ENCODE measurements at places on chromosomes 11 and 22.

DNA sequence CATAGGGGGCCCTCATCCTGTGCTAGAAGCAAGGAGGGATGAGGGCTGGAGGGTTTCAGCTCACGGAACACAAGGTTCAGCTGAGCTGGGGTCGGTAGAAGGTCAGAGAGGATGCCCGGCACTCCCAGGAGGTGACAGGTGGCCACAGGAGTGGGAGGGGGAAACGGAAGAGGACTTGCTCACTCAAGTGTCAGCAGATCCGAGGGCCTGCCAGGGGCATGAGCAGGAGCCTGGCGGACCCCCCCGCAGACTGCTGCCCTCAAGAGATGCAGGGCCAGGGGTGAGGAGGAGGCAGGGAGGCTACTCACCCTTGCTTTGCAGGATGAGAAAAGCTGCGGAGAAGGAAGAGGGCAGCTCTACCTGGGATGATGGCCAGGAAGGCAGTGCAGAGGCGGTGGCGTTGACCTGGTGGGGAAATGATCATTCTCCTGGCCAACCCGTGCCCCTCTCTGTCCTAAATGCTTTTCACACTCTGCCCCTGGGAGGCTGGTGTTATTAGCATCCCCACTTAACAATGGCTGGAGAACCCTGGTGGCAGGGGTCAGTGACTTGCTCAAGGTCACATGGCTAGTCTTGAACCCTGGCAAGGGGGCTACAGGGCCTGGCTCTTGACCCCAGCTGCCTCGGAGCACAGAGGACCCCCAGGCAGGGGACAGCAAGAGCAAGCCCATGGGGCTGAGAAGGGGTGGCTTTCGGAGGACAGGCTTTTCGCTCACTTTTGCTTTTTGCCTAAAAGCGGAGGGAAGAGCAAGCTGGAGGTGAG lies 30.1 kb upstream of the CSNK1E start:
- DNase-seq, result no peak

DNA sequence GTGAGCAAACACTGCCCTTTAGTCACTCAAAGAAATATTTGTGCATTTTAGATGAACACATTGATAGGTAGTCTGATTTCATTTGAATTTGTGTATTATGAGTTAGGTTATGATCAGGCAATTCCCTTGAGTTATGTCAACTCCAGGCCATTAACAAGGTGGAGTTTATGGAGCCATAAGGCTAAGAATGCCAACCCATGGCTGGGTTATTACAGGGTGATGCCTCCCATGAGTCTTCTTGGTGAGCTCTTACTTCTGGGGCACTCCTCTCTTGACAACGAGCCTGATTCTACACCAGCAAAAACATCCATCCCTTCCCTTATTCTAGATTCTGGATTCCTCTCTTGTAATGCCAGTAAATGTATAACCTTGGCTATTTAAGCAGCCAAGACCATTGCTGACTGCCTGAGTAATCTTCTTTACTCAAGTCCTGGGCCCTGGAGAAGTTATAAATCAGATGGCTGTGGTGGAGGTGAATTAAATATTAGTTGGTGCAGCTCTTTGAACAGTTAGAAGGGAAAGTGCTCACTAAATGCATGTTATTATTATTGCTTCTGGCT lies 645.7 kb upstream of the TENM4 start:
- DNase-seq, result no peak

DNA sequence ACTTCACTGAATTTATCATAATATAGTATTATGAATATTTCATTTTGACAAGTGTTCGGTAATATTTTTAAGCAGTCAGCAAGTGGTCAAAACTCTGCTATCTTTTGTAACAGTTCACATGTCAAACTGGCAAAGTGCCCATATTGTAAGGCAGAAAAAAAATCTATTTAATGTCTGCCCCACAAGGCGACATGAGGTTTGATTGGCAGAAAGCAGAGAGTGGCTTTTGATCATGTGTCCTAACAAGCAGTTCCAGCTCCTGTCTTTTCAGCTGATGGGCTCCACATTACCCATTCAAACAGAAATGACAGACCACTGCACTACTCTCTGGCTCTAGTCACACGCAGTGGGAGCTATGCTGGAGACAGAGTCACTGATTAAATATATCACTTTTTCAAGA lies 59.0 kb downstream of the SOX6 start:
- no peak for DNase-seq

DNA sequence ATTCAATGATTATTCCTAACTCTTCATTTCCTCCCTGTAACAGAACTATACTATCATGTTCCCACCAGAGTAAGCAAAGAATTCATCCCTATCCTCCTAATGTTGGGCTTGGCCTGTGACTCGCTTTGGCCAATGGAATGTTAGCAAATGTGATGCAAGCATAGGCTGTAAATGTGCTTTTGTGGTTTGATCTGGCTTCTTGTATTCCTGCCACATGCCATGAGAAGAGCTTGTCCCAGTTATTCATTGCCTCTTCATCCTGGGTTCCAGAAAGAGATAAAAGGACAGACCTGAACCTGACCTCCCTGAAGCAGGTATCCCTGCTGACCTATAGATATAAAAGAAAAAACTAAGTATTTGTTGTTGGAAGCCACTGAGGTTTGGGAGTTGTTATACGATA lies 51.0 kb downstream of the SYTL2 start:
- DNase-seq, result no peak

DNA sequence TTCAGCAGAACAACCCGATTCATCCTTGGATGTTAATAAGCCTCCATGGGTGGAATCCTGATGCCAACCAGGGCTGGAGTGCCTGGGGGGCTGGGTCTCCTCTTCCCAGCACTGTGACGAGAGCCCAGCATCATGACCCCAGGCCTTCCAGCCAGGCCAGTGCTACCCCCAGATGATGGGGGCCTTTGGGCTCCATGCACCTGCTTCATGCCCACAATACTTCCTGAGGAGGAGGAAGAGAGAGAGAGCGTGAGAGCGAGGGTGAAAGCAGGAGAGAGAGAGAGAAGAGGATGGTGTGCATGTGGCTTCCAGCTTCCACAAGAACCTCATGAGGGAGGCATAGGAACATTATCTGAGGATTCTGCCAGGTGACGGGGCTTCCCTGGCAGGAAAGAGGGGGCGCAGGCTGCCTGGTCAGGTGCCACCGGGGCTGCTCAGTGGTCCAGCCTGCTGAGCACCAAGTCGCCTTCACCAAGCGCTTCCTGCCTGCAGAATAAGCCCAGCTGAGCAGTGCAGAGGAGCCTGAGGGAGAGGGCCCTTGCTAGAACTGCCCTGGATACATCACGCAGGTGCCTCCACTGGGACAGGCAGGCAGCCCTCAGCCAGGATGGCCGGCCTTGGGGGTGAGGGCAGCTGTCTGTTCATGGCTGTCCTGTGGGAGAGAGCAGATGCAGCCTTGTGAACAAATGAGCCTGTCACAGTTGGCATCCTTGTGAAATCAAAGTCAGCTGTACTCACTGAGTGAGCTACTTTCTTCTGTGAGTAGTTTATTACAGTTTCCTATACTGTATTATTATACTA lies 243.3 kb upstream of the B3GAT1 start:
- no peak for DNase-seq

DNA sequence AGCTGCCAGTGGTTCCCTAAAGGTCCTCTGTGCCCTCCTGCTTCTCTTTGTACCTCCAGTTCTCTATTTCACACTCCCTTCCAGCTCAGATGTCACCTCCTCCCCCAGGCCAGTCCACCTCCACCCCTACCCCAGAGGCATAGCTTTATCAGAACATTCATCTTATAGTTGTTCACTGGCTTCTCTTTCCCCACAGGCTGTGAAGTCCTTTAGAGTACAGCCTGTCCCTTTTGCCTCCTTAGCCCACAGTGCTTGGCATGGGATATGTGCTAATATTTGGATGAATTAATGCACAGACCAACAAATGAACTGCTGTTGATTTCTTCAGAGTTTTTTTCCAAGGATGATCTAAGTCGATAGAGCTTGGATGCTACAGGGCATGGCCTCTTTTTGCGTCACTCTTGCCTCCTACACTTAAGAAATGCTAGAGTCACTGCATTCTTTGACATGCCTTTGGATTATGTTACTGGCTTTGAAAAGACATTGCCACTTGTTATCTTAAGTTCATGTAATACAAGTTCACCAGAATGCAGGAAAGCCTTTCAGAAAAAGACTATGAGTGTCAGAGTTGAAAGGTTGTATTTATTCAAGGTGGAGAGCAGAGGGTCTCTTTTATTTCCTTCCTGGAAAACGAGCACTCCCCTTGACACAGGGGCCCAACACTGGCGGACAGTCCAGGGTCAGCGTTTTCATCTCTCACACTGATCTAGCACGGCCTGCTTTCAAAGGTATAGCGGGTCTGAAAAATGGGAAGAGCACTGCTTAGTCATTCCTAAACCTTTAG lies 75.7 kb downstream of the PISD start:
- DNase-seq, result no peak

DNA sequence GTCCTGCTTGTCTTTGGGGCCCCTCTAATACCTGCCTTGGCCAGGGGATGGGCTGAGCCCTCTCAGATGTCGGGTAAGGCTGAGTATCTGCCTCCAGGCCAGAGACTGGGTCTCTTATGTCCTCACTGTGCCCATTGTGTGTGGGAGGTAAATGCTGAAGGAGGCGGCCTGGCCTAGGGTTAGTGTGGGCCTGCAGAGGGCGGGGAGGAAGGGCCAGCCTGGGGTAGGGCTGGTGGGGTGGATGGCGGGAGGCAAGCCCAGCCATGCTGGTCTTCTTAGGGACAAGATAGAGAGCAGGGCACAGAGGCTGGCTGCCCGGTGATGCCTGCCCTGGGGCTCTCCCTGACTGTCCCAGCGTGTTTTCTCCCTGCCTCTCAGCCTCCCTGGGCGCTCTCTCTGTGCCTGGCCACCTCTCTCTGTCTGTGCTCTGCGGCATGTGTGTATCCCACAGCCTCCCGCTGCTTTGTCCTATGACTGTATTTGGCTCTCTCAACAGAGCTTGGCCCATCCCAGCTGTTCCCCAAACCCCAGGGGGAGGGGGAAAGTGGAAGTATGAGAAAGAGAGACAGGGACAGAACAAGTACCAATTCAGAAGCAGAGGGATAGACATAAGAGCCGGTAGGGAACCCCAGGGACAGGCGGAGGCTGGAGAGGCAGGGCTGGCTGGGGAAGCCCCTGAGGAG lies 57.0 kb downstream of the PDE2A start:
- no peak for DNase-seq

DNA sequence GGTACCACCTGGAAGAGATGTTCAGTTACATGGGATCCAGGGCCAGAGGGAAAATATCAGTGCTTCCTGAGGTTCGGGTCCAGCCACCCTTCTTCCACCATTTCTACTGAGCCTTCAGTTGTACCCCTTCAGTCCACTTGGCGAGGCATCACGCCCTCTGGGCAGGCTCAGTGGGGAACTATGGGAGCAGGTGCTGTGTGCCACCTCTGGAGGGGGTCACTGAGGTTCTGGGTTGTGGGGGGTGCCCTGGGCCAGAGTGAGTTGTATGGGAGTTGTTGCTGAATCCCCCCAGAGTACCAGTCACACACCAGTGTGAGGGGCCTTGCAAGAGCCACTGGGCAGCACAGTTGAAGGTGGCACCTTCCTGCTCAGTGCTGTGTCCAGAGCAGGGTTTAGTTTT lies 2.7 kb upstream of the SREBF2 start:
- DNase-seq, result no peak

DNA sequence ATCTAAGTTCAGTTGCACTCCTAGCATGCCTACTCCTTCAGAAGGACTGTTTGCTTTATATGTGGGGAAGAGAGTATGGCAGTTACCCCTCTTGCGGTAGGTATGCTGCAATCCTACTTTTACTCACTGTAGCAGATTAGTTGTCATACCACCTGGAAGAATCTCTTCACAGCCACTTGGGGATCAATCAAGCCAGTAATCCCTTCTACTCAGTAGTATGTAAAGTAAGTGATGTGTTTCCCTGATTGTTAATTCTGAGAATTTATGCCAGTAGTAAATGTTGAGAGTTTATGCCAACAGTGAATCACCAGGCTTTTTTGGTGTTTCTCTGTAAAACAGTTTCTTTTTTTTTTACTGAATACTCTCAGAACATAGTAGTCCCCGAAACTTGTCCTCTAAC lies 34.4 kb downstream of the PRMT3 start:
- no peak for DNase-seq

GRCh38 chr11:112789481-112789880 lies 171.7 kb upstream of the NCAM1 start:
- DNase-seq, result no peak

DNA sequence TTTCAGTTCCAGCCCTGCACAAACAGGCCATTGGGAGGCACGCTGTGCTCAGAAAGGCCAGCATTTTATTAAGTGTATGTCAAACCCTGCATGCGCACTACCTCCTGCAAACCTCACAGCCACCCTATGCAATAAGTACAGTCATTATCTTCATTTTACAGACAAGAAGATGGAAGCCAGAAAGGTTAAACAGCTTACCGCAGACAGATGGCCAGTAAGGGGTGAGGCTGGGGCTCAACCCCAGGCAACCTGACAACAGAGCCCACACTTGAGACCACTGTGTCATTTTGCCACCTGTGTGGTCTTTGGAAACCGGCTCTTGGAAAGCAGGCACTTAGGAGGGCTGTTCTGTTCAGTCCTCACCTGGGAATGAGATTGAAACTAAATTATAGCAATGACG lies 142.3 kb downstream of the NXPE2 start:
- DNase-seq, result no peak

DNA sequence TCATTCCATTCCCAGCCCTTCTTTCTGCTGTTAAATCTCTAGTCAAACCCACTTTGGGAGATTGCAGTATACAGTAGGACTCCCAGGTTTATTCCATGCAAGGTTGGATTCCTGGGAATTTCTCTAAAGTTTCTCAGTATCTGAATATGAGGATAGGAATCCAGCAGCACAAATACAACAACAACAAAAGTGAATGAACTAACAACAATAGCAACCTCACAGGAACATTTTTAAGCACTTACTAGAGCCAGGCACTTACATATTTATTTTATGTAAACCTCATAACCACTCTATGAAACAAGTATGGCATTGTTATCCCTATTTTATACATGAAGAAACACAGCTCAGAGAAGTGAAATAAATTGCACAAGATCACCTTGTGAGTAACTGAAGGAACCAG lies 1.9 kb downstream of the MMP7 start:
- no peak for DNase-seq

DNA sequence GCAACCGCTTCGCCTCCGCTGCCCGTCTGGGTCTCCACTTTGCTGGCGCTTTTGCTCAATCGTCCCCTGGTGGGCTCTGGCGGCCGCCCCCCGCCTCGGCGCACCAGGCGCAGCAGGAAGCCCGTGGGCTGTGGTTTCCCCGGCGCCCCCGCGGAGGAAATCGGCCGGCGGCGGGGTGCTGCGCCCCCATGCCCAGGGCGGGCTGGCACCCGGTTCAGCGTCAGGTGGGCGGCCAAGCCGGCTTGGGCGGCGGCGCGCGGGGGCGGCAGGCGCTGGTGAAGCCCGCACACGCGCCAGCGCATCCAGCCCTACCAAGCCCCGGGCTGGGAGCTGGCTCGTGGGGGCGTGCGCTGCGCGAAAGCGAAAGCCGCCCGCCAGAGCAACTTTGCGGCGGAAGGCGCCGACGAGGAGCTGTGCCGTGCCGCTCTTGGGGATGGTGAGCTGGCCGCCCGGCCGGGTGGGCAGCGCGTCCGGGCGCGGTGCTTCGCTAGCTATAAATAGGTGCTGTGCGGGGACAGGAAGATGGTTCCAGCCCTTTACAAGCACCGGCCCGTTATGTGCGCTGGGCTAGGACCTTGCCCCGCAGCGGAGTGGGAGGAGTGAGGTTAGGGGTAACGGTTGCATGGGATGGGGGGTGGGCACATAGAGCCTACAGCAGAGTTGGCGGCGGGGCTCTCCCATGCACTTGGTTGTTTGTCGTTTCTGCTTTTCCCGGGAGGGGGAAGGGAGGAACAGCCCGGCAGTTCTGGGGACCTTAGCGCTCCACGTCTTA lies 25.0 kb upstream of the SUSD2 start:
- DNase-seq, result peak; percentile 53

GRCh38 chr11:70931430-70931829 lies 320.9 kb downstream of the SHANK2 start:
- DNase-seq, result no peak

Data from CD4-positive, alpha-beta T cell treated with Interleukin-17A for 1 hour (primary cell).